ENCODE measurements at places on chromosomes 6 and 20.

GRCh38 chr6:88704980-88705379 lies 258.4 kb downstream of the RNGTT start:
- no peak for DNase-seq

GRCh38 chr20:31505903-31506302 lies 8.3 kb upstream of the HM13 start:
- DNase-seq = no peak

GRCh38 chr20:62617711-62618483 lies 24.4 kb upstream of the SLCO4A1 start:
- no peak for DNase-seq

DNA sequence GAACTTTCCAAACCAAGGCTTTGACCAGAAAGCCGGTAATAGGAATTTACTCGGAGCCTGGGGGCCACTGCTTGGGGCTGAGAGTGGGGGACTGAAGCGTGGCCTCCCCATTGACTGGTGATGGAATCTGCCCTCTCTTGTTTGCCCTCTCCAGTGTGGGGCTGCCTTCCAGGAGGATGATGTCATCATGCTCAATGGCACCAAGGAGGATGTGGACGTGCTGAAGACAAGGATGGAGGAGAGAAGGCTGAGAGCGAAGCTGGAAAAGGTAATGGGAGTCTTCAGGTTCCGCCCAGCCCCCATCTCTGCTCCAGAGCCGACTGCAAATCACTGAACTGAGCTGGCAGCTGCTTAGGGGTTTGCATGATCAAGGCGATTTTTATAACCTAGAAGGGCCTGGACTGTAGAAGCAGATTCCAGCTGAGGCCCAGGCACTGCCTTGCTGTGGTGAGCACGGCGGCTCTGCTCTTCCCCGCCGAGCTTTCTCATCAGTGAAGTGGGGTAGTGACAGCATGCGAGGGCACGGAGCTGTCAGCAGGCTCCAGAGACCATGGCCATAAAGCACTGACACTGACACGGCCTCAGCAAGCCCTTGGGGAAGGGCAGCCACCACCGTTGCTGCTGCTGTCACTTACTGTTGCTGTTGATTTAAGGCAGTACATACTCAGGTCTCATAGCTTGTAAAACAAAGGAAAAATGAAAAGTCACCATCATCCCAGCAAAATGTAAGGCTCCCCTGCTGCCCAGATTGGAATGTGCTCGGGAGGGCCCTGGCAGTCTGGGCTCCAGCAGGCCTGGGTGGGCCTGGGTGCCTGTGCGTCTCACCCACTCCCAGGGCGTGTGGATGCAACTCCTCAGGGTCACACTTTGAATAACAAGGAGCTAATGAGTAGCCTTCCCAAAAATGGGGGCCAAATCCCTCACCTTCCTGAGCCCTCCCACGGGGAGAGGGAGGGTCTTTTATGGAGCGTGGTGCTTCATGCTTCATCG lies 11.1 kb upstream of the FAM209A start:
- DNase-seq = no peak

DNA sequence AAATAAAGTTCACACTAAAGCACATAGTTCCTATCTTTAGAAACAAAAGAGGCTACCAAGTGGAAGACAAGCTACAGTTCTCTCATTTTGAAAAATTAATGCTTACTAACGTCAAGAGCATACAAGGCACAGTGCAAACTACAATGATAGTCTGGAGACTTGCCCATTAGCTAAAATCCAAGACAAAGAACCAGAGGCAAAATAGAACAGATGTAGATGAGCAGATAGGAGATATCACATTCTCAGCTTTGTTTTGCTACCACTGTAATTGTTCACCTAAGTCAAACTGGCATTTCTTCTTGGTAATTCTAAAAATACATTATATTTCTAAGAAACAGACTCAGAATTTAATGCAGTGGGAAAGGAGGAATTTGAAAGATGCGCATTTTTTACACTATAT lies 5.2 kb downstream of the TMEM30A start:
- no peak for DNase-seq
